ENCODE measurements at places on chromosomes 1 and 21. TPM values are rescaled to one million over a fixed set of nuclear protein-coding genes. Genes with fewer than 3 reads are reported as not detected.

DNA sequence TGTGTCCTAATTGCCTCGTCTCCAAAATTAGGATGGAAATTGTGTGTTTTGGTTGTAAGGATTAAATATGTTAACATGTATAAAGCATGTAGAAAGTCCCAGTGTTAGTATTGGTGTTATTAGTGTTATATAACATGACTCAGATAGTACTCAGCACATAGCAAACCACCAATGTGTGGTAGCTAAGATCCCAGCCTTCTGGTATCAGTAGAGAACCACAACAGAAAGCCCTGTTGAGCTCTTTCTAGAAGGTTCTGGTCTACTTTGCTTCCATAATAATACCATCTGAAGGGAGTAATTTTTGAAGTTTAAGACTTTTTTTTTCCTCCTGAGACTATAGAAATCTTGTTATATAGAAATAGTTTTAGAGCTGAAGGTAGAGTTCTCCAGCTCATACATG, 259.3 kb upstream of the SGIP1 start:
- no peak overlapping the region for H3K27ac ChIP-seq
- no peaks in the 10 kb centered on the region for H3K27me3 ChIP-seq
- peaks cover 31% of the 10 kb centered on the region for H3K4me1 ChIP-seq
- DNase-seq: no peak
- no peaks in the 10 kb centered on the region for H3K36me3 ChIP-seq

- no peaks in the 10 kb centered on the region for H3K27me3 ChIP-seq
- H3K4me1 ChIP-seq: no peaks in the 10 kb centered on the region
- DNase-seq: no peak
- no peak overlapping the region for H3K4me3 ChIP-seq
- no peaks in the 10 kb centered on the region for H3K36me3 ChIP-seq
- H3K27ac ChIP-seq: no peak overlapping the region
These were observed 192.8 kb downstream of the PDE4B start for GRCh38 chr1:65985393-65986066.

GRCh38 chr1:236893626-236894545, 98.8 kb downstream of the MTR start:
- H3K4me1 ChIP-seq: peaks cover 3% of the 10 kb centered on the region
- peaks cover 40% of the 10 kb centered on the region for H3K36me3 ChIP-seq
- no peak for DNase-seq
- no peak overlapping the region for H3K4me3 ChIP-seq

- H3K36me3 ChIP-seq: no peaks in the 10 kb centered on the region
- H3K27ac ChIP-seq: no peak overlapping the region
- no peak overlapping the region for H3K4me3 ChIP-seq
- no peak for DNase-seq
These were observed 53.4 kb downstream of the PKN2 start for GRCh38 chr1:88737338-88737927.

DNA sequence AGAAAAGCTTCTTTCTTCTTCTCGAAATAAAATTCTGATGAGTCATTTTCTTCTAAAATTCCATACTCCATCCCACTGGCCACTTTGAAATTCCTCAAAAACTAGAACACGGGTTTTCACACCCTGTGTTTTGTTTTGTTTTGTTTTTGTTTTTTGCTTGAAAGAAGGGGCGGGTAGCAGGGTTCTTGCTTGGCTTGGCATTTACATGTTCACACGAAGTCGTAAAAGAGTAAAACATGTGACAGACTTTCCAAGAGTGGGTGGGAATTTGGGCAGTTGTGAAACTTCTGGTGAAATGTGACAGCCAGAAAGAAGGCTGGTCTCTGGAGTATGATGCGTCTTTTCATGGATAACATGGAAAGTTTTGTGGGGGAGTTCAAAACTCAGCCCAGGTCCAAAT, 47.1 kb upstream of the FMN2 start:
- H3K4me1 ChIP-seq: no peaks in the 10 kb centered on the region
- no peak for DNase-seq
- no peaks in the 10 kb centered on the region for H3K36me3 ChIP-seq
- no peak overlapping the region for H3K4me3 ChIP-seq
- no peak overlapping the region for H3K27ac ChIP-seq

DNA sequence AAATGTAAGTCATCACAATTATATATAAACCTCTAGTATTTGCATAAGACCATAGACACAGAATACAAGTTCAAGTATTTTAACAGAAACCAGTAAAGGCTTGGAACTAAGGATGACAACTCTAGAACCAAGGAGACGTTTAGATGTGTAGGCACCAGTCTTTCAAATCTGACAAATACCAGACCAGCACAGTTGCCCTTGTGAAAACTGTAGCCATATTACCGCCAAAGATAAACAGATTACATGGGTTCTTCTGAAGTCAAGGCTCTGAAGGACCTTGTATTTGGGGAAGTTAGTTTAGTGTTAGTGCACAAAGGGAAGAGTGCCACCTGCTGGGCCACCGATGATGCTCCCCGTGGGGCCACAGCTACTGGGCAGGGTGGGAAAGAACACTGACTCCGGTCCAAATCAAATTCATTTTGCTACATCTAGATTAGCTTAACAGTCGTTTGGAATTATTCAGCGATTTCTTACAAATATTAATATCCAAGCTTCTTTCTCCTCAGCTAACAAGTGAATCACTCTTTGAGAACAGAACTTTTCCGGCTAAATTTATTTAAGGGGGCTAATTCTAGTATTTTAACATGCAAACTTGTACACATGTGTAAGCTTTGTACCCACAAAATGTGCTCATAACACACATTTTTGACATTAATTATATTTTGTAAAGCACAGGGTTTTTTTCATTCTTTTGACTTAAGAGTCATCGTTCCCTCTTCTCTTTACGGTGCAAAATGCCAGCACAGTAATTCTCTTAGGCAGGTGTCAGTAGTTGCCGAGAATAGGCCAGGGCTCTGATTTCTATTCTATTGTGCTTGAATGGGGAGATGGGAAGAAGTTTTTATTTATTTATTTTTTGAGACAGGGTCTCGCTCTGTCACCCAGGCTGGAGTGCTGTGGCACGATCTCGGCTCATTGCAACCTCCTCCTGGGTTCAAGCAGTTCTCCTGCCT, 8.0 kb upstream of the NIBAN1 start:
- peaks cover 10% of the 10 kb centered on the region for H3K4me1 ChIP-seq
- no peak overlapping the region for H3K27ac ChIP-seq
- no peaks in the 10 kb centered on the region for H3K36me3 ChIP-seq
- DNase-seq: peak; percentile 41
- H3K27me3 ChIP-seq: no peaks in the 10 kb centered on the region

DNA sequence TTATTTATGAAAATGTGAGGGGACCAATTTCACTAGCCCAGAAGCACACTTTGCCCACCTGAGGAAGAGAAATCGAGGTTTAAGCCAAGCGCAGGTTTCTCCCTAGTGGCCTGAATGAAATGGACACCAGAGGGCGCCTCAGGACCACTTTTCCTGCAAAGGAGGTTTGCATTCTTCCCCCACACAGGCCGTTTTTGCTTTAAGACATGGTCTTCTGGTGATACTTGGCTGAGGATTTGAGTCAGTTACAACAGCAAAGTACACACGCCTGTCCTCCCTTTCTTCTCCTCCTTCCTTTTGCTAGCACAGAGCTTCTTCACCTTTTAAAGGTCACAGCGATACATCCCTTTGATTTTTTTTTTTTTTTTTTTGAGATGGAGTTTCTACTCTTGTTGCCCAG, 5.4 kb downstream of the PLA2G2E start:
- peak; percentile 39 for DNase-seq
- H3K36me3 ChIP-seq: peaks cover 5% of the 10 kb centered on the region
- H3K27ac ChIP-seq: no peak overlapping the region
- H3K4me3 ChIP-seq: no peak overlapping the region

GRCh38 chr1:209318181-209319056, 265.1 kb upstream of the CAMK1G start:
- H3K36me3 ChIP-seq: no peaks in the 10 kb centered on the region
- no peaks in the 10 kb centered on the region for H3K4me1 ChIP-seq
- H3K27me3 ChIP-seq: no peaks in the 10 kb centered on the region
- H3K4me3 ChIP-seq: no peak overlapping the region
- no peak overlapping the region for H3K27ac ChIP-seq

GRCh38 chr1:1004420-1004779, 4.5 kb upstream of the HES4 start:
- peaks cover 28% of the 10 kb centered on the region for H3K4me1 ChIP-seq
- H3K36me3 ChIP-seq: no peaks in the 10 kb centered on the region
- no peak for DNase-seq
- no peaks in the 10 kb centered on the region for H3K27me3 ChIP-seq
- H3K27ac ChIP-seq: no peak overlapping the region

- no peaks in the 10 kb centered on the region for H3K4me1 ChIP-seq
- no peaks in the 10 kb centered on the region for H3K36me3 ChIP-seq
- no peak for DNase-seq
These were observed 76.0 kb downstream of the GFI1 start for GRCh38 chr1:92410706-92411105.

GRCh38 chr1:40372658-40373322, 737 bp upstream of the SMAP2 start:
- no peaks in the 10 kb centered on the region for H3K27me3 ChIP-seq
- H3K27ac ChIP-seq: no peak overlapping the region
- no peaks in the 10 kb centered on the region for H3K4me1 ChIP-seq

DNA sequence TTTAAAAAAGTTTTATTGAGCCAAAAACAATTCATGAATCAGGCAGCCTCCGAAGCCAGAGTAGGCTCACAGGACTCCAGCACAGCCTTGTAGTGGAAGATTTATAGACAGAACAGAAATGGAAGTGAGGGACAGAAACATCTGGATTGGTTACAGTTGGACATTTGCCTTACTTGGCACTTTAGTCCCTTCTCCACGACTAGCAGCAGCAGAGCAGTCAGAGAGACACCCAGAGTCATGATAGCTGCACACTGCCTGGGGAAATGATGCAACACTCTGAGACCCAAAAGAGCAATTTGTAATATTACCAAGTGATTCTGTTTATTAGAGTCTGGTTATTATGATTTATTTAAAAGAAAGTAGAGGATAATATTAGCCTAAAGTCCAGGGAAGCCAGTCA, 72.2 kb upstream of the KRTAP11-1 start:
- DNase-seq: no peak
- H3K27ac ChIP-seq: no peak overlapping the region
- no peak overlapping the region for H3K4me3 ChIP-seq
- no peaks in the 10 kb centered on the region for H3K4me1 ChIP-seq
- H3K27me3 ChIP-seq: no peaks in the 10 kb centered on the region

DNA sequence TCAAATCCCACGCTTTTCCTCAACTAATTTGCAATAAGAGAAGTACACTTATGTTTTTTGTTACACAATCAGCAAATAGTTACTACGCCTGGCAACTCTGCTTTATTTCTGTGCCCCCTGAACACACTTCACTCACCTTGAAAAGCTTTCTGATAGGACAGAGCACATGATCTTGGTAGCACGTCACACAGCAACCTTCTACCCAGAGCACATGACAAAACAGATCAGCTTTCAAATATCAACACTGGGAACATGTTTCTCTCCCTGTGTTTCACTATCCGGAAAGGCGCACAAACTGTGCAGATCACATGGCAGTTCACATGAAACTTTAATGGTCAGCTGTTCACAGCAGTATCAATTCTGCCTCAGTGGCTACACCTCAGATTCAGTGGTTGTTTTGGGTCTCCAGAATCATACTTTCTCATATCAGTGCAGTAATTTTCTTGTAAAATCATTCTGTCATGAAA, 2.2 kb downstream of the SLC19A2 start:
- H3K4me3 ChIP-seq: peak overlapping the region; percentile 86
- no peaks in the 10 kb centered on the region for H3K36me3 ChIP-seq
- H3K27ac ChIP-seq: no peak overlapping the region
- DNase-seq: no peak
- no peaks in the 10 kb centered on the region for H3K27me3 ChIP-seq

DNA sequence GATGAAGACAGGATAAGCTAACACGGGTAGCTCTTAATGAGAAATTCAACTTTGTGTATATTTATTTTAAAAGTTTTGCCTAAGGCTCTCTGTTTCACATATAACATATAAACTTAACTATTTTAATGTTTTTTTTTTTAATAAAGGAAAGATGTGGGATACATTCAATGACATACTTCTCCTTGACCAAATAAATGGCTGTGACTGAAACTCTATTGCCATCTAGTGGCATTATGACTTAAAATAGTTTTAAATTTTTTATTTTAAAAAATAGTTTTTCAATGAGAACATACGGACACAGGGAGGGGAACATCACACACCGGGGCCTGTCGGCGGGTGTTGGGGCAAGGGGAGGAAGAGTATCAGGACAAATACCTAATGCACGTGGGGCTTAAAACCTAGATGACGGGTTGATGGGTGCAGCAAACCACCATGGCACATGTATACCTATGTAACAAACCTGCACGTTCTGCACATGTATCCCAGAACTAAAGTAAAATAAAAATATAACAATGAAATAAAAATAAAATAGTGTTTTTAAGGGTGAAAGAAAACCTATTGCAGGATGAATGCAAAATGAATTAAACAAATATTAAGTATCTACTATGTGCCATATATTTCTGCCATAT, 83.4 kb downstream of the LYST start:
- H3K27me3 ChIP-seq: no peaks in the 10 kb centered on the region
- no peak for DNase-seq
- no peaks in the 10 kb centered on the region for H3K36me3 ChIP-seq
- H3K4me3 ChIP-seq: no peak overlapping the region
- H3K4me1 ChIP-seq: no peaks in the 10 kb centered on the region

- H3K36me3 ChIP-seq: no peaks in the 10 kb centered on the region
- no peaks in the 10 kb centered on the region for H3K4me1 ChIP-seq
- H3K4me3 ChIP-seq: no peak overlapping the region
- H3K27ac ChIP-seq: no peak overlapping the region
- no peak for DNase-seq
- H3K27me3 ChIP-seq: no peaks in the 10 kb centered on the region
These were observed 213.0 kb downstream of the LMX1A start for GRCh38 chr1:165143437-165144065.

GRCh38 chr1:205791568-205792180, 16.4 kb upstream of the RAB29 start:
- no peak overlapping the region for H3K27ac ChIP-seq
- H3K4me3 ChIP-seq: no peak overlapping the region

- no peak for DNase-seq
- no peak overlapping the region for H3K4me3 ChIP-seq
- no peaks in the 10 kb centered on the region for H3K27me3 ChIP-seq
- H3K27ac ChIP-seq: no peak overlapping the region
- no peaks in the 10 kb centered on the region for H3K36me3 ChIP-seq
These were observed 326.7 kb downstream of the PAPPA2 start for GRCh38 chr1:176789571-176790090.

GRCh38 chr21:44875316-44875700, 1.8 kb upstream of the PTTG1IP start:
- H3K36me3 ChIP-seq: no peaks in the 10 kb centered on the region
- peak overlapping the region; percentile 98 for H3K27ac ChIP-seq
- H3K4me1 ChIP-seq: peaks cover 21% of the 10 kb centered on the region
- peak overlapping the region; percentile 91 for H3K4me3 ChIP-seq
- no peaks in the 10 kb centered on the region for H3K27me3 ChIP-seq

GRCh38 chr1:39957299-39958015, 2.5 kb downstream of the MFSD2A start:
- no peak for DNase-seq
- no peaks in the 10 kb centered on the region for H3K36me3 ChIP-seq
- H3K27ac ChIP-seq: no peak overlapping the region
- H3K4me3 ChIP-seq: no peak overlapping the region

GRCh38 chr1:221874285-221875003, 132.6 kb upstream of the DUSP10 start:
- H3K4me1 ChIP-seq: no peaks in the 10 kb centered on the region
- H3K27me3 ChIP-seq: no peaks in the 10 kb centered on the region
- no peak overlapping the region for H3K27ac ChIP-seq
- no peak overlapping the region for H3K4me3 ChIP-seq
- H3K36me3 ChIP-seq: no peaks in the 10 kb centered on the region

The C1orf167 gene
- total RNA-seq: 4.2 TPM

The FCRL1 gene
- 1.8 TPM for total RNA-seq

The CYP4A22 gene
- total RNA-seq: not detected

The MTARC1 gene
- total RNA-seq: 3.6 TPM

The SH2D1B gene
- total RNA-seq: 0.68 TPM

The SPRR2E gene
- total RNA-seq: not detected

All from thoracic aorta (tissue), 2 donors.